ENCODE measurements at places on chromosomes 1 and 21.

GRCh38 chr1:179637211-179637860, 45.7 kb downstream of the TDRD5 start:
- DNase-seq = no peak

GRCh38 chr1:57850176-57850940, 426.5 kb upstream of the DAB1 start:
- DNase-seq = no peak

DNA sequence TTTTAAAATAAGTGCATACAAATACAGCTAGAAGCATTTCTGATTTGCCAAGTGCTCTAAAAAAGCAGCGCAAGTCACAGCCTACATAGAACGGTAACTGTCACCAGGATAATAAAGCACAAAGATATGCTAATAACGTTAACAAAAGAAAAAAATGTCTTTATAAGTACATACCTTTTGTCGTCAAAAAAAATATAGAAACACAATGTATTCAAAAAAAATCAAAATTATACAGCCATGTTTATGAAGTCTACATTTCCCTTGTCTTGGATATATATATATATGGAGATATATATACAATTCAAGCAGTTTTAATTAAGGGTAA, 3.2 kb downstream of the IRF2BP2 start:
- DNase-seq = no peak

- no peak for DNase-seq
Measured at GRCh38 chr1:199508072-199508471, 519.4 kb upstream of the NR5A2 start.

GRCh38 chr1:179217943-179218507, 11.5 kb downstream of the ABL2 start:
- DNase-seq = no peak

GRCh38 chr1:41883507-41883906, 35.2 kb downstream of the HIVEP3 start:
- DNase-seq = no peak

GRCh38 chr1:171868217-171868803, 27.0 kb downstream of the DNM3 start:
- DNase-seq = no peak

DNA sequence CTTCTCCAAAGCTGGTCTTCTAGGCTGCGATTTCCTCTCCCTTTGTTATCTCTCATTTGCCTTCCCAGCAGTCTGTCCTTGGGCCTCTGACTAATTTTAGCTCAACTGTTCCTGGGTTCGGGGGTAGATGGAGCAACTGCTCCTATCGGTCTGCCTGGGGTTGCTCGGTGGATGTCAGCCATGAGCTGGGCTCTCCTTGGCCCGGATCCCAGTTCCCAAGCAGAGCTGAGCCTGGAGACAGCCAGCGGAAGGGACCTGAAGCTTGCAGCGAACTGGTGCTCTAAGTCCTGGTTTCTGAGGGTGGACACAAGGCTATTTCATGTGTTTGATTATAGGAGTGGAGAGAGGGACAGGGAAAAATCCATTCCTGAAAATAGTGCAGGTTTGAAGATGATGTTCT, 423.0 kb downstream of the RPS6KC1 start:
- DNase-seq = no peak

Data from central memory CD4-positive, alpha-beta T cell (primary cell).